WTC11 (cell line): ENCODE measurements at places on chromosomes 7 and 10.

DNA sequence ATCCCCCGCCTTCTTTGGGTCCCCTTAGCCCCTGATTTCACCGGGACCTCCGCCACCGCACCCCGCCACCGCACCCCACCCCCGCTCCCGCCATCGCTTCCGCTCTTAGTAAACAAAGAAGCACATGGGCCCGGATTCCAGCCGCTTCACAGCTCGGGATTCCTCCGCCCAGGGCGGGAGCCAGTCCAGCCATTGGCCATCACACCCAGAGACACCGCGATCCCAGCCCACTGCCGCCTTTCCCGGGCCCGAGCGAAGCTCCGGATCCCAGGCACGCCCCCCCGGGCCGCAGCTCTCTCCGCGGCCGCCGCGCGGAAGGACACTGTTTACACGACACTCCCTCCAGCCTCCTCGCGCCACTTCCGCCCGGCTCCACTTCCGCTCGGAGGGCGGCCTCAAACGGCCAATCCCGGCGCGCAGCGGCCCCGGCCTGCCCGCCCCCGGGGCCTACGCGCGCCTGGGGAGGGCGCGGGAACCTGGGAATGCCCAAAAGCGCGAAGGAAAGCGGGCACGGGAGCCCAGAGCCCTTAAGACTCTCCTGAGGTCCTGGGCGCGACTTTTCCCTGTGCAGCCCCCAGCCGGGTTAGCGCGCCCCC, 679 bp downstream of the MCM7 start:
- DNase-seq: peak; percentile 90

DNA sequence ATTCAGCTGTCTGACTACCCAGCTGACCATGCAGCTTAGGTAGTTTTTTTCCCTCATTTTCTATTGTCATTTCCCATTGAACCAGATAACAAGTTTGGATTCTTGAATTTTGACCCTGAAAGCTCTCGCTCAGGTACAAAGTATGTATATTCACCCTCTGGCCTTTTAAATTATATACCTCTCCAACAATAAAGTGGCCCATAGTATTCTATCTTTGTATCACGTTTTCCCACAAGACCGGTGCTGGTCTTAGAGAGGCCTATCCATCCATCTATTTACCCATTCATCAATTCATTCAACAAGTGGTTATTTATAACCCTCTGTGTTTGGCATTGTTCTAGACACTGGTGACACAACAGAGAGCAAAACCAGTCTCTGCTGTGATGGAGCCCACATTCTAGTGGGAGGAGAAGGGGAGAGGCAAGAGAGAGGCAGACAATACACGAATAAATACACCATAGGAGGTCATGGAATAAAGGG, 35.2 kb upstream of the NPSR1 start:
- no peak for DNase-seq

- DNase-seq: no peak
These were observed 176.2 kb downstream of the CCDC3 start for GRCh38 chr10:12825260-12825849.

- no peak for DNase-seq
These were observed 166.7 kb downstream of the TCERG1L start for GRCh38 chr10:131144711-131145375.

- no peak for DNase-seq
These were observed 3.7 kb upstream of the ELFN1 start for GRCh38 chr7:1666317-1666822.

- DNase-seq: no peak
These were observed 15.3 kb upstream of the THSD7A start for GRCh38 chr7:11847336-11847735.

- DNase-seq: no peak
These were observed 109.4 kb upstream of the ADAM12 start for GRCh38 chr10:126497672-126498071.

GRCh38 chr10:57823398-57823797, 444.3 kb downstream of the IPMK start:
- no peak for DNase-seq

GRCh38 chr7:74587435-74588126, 69.9 kb upstream of the GTF2I start:
- DNase-seq: peak; percentile 64

GRCh38 chr10:120825878-120826769, 25.0 kb upstream of the WDR11 start:
- DNase-seq: no peak

DNA sequence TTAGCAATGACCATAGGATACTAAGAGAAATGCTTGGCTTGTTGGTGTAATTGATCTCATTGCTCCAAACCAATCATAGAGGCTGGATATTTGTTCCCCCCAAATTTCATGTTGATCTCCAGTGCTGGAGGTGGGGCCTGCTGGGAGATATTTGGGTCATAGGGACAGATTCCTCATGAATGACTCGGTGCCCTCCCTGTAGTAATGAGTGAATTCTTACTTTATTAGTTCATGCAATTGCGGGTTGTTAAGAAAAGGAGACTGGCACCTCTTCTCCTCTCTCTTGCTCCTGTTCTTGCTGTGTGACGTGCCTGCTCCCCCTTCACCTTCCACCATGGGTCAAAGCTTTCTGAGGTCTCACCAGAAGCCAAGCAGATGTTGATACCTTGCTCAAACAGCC, 630.1 kb downstream of the CALN1 start:
- DNase-seq: no peak

DNA sequence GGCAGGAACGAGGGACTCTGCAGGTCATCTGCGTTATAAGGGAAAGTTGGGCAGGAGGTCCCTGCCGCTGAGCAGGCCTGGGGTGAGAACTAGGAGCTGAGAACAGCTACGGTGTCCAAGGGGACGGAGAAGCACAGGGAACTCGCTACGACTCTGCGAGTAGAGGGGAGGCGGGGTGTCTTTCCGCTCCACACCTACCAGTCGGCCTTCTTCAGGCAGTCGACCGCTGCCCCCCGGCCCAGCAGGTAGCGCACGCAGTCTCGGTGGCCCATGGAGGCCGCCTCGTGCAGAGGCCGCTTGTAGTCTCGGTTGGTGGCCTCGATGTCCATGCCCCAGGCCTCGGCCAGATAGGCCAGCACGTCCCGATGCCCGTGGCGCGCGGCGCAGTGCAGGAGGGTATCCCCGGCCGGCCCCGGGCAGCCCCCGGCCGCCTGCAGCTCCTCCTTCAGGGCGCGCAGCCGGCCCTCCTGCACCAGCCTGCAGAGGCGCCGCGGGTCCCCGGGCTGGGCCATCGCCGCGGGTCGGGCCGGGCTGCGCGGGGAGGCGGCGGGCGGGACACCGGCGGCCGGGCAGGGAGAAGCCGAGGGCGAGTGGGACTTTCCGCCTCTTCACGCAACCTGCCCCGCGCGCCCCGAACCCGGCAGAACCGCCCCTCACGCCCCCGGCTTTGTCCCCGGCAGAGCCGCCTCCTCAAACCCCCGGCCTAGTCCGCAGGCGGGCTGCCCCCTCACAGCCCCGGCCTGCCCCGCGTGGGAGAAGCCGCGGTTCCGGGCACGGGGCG, 660 bp downstream of the ANKRD16 start:
- DNase-seq: peak; percentile 60

DNA sequence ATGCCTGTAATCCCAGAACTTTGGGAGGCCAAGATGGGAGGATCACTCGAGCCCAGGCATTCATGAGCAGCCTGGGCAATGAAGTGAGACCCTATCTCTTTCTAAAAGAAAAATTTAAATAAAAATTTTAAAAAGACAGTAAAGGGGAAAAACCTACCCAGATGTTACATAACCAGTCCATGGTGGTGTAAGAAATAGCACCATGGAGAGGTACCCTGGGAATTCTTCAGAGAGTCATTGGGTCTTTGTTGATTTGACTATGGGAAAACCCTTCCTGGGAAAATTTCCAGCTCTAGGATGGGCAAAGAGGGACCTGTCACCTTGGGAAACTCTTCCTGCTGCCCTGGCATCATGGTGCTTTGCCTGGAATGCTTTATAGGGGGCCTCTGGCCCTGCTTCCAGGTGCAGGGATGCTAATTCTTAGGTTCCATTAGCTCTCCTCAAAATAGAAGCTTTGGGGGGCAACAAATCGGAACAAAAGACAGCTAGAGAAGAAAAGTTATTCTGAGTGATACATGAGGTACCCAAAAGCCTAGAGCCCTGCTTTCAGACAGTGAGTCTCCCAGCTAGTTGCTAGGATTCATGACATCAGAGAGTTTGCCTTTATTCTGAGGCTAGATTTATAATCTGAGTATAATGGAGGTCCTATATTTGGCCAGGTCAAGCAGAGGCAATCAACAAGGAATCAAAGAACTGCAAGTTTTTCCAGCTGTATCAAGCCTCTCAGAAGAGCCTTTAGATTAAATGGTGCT, 10.1 kb downstream of the CCDC136 start:
- no peak for DNase-seq

DNA sequence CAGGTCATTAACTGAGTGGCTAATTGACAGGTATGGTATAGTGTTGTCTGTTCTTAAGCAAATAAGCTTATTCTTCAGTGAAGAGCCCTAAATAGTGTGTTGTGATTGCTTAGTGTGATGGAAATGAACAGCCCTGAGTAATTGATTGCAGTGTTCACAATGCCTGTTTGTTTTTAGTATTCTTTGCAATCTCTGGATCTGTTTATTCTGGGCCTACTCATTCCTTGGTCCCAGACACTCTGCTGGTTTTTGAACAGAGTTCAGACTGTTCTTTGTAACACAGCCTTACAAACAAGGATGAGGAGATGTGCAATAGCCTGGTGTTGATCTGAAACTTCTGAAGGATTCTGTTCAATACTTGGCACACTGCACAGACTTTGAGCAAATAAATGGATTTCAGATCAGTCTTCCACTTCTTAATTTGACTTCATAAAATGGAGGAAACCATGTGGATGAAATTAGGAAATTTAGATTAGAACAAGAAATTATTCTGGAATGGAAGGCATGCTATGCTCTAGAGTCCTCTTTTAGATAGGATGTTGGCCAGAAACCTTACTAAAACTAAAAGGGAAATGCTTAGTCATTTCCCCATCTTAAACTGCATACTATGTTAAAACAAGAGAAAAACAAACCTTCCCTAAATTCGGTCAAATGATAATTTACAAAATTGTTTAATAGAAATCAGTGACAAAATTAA, 444.2 kb upstream of the SEMA3D start:
- DNase-seq: no peak

- no peak for DNase-seq
These were observed 61.5 kb upstream of the NANOS1 start for GRCh38 chr10:118968060-118968459.

GRCh38 chr7:94042381-94042780, 38.2 kb upstream of the BET1 start:
- no peak for DNase-seq

DNA sequence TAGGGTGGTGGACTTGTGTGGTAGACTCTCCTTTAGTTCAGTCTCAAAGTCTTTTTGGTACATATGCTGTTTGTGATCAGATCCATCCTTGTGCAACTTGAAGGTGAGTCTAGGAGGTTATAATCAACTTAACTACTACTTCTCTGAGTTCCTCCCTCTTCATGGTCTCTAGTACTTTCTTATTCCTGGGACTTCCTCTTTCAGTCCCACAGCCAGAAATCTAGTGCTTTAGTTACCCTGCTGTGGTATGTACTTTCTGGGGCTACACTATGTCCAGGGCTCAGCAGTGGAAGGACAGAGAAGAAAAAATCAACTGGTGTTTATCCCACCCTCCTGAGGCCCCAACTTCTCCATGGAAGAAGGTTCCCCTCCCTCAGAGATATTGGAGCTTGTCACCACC, 19.4 kb upstream of the ATAD1 start:
- no peak for DNase-seq

GRCh38 chr10:100826983-100827818, 81.8 kb downstream of the PAX2 start:
- DNase-seq: peak; percentile 59
